Stimulated activated CD8-positive, alpha-beta memory T cell treated with anti-CD3 and anti-CD28 coated beads, Interleukin-15, amount 100 ng/mL, for 1 hour (primary cell): ENCODE measurements at places on chromosomes 1 and 21.

DNA sequence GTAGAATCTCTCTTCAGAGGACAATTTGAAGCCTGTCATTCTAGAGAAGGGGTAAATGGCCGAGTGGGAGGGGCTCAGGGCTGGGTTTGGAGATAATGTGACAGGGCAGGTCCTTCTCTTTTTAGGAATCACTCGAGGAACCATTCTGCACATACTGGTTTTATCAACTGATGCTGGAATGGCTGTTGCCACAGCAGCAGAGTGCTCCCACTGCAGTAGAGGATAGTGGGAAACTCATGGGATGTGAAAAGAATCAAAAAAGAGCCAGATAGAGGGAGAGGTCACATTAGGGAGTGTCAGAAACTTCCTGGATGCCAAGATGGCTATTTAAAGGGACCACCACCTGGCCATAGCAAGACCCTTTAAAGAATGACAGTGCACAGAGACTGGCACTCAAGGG lies 105.3 kb downstream of the NAV1 start:
- DNase-seq = no peak

DNA sequence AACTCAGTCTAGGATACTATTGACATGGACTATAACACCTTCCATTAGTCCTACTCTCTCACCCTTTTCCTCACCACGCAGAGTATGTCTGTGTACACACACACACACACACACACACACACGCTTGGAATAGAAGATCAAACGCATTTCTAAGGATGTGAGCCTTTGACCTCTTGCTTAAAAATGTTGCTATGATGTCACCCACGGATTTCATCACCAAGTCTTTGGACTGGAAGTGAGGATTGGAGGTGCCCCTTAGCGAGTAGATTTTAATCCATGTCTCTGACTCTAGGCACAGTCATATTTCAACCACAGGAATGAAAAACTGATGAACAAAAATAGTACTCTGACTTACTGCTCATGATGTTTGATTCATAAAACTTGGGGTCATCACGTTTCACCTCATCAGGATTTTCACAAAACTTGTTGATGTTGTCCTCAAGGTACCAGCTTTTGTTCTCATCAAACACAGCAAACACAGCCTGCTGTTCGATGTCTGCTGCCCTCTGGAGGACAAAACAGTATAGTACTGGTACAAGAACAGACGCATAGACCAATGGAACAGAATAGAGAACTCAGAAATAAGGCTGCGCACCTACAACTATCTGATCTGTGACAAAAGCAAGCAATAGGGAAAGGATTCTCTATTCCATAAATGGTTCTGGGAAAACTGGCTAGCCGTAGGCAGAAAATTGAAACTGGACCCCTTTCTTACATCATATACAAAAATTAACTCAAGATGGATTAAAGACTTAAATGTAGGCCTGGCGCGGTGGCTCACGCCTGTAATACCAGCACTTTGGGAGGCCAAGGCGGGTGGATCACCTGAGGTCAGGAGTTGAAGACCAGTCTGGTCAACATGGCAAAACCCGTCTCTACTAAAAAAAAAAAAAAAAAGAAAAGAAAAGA lies 39.9 kb downstream of the F5 start:
- DNase-seq = peak; percentile 20

DNA sequence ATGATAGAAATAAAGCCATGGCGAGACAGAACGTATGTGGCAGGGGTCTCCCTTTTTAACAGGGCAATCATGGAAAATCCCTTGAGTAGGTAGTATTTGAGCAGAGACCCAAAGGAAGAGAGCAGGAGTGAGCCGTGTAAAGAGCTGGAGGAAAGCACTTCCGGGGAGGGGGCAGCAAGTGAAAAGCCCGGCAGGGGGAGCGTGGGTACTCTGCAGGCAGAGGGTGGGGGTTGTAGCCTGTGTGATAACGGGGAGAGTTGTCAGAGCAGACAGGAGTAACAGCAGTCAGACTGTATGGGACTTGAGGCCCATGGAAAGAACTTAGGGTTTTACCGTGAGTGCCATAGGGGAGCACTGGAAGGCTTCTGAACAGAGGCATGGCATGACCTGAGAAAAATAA lies 51.1 kb upstream of the LDLRAP1 start:
- DNase-seq = no peak

DNA sequence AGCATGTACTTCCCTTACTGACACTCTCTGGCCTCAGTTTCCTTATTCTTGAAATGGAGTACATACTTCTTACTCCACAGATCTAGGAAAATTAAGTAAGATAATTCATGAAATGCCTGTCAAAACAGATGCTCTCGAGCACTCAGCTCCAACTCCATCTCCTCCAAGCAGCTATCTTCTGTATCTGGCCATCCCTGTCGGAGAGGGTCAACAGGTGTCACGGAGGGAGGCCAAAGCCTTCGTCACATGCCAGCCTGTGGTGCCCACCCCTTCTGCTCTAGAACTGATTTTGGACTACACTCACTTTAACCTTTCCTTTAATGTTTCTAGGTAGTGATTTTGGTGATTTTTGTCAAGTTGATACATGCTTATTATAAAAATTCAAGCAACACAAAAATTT lies 18.8 kb upstream of the PKP1 start:
- DNase-seq = no peak

- no peak for DNase-seq
Observed at GRCh38 chr1:20558191-20558590, 5.8 kb downstream of the FAM43B start.

DNA sequence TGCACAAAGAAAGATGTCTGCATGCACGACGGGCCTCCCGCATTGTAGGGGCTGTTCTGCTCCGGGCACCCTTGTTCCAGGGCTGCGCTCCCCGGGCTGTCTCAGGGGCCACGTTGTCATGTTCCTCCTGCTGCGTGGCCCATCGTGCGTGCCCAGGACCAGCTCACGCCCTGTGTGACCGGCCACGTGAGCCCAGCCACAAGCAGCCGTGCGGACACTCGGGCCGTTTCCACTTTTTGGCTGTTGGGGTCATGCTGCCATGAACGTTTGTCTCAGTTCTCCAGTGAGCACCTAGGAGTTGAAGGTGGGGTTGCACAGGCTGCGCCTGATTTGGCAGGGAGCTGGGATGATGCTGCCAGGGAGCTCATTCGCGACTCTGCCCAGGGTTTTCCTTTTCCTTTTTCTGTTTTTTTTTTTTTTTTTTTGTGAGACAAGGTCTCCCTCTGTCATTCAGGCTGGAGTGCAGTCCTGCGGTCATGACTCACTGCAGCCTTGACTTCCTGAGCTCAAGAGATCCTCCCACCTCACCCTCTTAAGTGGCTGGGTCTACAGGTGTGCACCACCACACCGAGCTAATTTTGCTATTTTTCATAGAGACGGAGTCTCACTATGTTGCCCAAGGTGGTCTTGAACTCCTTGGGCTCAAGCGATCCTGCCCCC lies 17.4 kb downstream of the PDXK start:
- no peak for DNase-seq

DNA sequence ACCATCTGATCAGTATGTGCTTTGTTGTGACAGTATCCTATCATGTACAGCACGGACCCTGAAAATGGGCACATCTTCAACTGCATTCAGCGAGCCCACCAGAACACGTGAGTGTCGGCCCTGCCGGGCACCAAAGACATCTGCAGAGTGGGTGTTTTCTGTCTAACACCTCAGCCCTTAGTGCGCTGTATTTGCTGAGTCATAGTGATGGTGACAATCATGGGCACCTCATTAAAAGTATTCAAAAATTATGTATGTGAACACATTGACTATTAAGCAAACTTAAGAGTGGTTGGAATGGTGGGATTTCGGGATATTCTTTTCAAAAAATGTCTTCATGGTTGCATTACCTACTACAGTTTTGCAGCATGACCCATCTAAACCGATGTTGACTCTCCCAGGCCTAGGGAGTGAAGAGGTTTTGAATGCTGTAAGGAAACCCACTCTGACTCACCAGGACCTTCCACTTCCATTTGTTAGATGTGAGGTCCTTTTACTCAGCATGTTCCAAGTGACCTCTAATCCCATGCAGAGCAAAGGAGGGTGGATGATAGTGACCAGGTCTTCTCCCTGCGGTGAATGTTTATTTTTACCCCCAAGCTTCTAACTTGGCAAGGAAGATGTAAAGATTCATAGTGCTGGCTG lies 20.1 kb downstream of the MGST3 start:
- no peak for DNase-seq

GRCh38 chr1:22283596-22283995 lies 140.7 kb upstream of the WNT4 start:
- no peak for DNase-seq
